Brain pericyte (primary cell): ENCODE measurements at places on chromosomes 7 and 10.

DNA sequence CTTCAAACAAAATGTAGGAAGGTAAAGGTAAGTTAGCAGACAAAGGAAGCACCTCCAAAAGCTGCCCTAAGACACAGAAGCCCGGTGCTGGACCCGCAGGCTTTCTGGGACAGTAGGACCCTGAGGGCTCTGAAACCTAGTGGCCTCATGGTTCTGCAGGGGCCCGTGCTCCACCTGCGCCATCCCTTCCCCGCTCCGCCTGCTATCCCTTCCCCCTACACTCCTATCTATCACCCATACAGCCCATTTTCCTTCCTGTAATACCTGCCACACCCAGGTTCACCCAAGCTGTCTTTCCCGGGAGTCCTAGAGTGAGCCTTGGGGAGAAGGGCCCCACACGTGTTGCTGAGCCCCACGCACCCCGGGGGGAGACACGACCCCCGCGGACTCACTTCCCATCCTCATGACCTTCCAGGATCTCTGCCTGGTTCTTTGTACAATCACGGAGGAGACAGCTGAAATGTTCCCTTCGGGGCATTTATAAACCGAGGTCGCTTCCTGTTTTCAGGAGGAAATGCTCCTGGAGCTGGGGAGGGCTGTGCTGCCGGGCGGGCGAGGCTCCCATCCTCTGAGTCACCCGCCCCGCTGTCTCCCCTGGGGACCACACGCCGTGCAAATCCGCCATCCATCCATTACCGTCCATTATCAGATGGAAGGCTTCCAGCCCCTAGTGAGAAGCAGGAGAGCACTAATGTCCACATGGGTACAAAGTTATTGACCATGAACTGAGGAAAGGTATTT lies 251.7 kb upstream of the PITRM1 start:
- DNase-seq: no peak

DNA sequence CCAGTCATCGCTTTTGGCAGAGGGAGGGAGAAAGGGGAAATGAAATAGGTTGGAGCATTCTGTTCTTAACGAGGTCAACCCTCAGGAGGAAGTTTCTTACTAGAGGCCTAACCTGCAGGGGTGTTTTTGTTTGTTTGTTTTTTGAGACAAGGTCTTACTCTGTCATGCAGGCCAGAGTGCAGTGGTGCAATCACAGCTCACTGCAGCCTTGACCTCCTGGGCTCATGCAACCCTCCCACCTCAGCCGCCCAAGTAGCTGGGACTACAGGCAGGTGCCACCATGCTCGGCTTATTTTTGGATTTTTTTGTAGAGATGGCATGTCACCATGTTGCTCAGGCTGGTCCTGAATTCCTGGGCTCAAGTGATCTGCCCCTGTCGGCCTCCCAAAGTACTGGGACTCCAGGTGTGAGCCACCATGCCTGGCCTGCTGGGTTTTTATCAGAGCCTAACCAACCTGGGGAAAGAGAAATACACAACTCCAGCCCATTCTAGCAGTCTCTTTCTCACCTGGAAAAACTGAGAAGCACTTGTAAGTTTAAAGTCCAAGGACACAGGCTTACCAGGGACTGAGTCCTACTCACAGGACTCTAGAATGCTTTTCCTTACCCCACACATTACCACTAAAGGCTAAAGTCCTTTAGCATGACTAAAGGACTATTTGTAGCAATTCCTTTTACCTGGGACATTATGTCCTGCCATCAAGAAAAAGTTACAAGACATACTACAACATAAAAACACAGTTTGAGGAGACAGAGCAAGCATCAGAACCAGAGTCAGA lies 101.0 kb upstream of the EGFR start:
- no peak for DNase-seq

GRCh38 chr7:100163006-100163531 lies 4.5 kb upstream of the TRAPPC14 start:
- DNase-seq: no peak

- no peak for DNase-seq
These were observed 916 bp downstream of the LAMB1 start for GRCh38 chr7:108001764-108002725.

DNA sequence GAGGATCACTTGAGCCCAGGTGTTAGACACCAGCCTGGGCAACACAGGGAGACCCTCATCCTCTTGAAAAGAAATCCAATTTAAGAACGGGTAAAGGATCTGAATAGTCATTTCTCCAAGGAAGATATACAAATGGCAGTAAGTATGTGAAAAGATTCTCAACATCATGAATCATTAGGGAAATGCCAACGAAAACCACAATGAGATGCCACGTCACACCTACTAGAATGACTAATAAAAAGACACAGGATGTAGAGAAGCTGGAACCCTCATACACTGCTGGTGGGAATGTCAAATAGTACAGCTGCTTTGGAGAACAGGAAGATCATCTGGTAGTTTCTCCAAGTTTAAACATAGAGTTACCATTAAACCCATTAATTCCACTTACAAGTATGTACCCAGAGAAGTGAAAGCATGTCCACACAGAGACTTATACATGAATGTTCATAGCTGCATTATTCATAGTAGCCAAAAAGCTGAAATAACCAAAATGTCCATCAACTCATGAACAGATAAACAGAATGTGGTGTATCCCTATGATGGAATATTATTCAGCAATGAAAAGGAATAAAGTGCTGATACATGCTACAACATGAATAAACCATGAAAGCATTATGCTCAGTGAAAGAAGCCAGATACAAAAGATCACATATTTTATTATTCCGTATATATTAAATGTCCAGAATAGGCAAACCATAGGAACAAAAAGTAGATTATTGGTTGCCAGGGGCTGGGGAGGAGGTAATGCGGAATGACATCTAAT lies 13.1 kb upstream of the ZMIZ2 start:
- DNase-seq: peak; percentile 56

DNA sequence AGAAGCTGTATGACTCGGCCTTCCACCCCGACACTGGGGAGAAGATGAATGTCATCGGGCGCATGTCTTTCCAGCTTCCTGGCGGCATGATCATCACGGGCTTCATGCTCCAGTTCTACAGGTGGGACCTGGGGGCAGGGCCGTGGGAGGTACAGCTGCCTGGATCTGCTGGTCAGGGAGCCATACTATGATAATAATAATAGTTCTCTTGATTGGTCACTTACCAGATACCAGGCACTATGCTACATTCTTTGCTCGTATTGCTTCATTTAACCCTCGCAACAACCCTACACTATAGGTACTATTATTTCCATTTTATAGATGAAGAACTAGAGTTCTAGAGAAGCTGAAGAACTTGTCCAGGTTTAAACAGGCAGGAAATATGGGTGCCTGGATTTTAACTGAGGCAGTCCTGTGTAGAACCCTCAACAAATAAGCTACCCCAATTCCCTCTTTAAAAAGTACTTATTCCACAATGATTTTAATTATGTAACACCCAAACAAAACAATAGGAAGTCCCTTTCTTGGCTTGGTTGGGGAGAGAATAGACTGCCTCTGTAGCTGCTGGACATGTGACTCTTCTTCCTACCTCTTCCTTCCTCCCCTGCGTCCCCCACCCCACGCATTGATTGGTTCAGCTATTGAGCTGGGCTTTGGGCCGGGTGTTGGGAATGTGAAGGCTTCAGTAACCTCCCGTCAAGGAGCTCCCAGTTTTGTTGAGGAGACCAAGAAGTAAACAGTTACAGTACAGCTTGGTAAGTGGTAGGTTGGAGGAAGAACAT lies 12.8 kb downstream of the SFXN2 start:
- no peak for DNase-seq

DNA sequence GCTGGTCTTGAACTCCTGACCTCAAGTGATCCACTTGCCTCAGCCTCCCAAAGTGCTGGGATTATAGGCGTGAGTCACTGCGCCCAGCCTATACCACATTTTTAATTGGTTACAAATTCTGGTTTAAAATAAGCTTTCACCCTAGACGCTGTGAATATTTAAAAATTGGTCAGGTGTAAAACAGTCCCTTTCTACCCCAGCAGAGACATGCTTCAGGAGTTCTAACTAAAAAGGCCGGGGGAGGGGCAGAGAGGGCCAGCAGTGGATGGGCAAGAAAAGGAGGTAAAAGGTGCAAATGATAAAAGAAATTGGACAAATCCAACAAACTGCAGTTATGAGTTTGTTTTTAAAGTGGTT lies 70.0 kb downstream of the WAPL start:
- no peak for DNase-seq

- DNase-seq: no peak
These were observed 51.6 kb upstream of the MACC1 start for GRCh38 chr7:20268824-20269223.

GRCh38 chr10:96470116-96470743 lies 43.5 kb downstream of the TLL2 start:
- DNase-seq: no peak

GRCh38 chr7:73974948-73975926 lies 52.7 kb upstream of the ELN start:
- no peak for DNase-seq

GRCh38 chr10:127694580-127695193 lies 42.3 kb upstream of the FOXI2 start:
- DNase-seq: no peak

DNA sequence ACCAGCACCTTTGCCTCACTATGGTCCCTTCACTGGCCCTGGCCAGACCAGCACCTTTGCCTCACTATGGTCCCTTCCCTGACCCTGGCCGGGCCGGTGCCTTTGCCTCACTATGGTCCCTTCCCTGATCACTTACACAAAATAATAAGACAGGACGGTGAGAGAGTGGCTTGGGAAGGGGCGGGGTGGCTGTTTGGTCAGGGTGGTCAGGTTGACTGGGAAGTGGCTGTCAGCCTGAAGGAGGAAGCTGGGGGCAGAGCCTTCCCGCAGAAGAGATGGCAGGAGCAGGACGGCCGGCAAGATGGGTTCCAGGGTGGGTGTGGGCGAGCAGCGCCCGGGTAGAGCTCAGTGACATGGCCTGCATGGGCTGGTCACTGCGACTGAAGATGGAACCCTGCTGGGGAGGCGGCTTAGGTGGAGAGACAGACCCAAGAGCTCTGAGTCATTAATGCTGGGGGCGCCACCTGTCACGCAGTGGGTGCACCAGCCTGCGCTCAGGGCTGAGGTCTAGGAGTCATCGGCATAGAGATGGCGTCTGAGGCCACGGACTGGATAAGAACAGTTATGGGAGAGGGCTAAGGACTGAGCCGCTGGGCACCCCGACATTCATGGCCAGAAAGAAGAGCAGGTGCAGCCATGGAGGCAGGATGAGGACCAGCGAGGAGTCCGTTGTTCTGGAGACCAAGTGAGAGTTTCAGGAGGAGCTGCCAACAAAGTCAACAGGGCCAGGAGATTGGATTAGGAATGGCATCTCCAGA lies 91.8 kb downstream of the CHST15 start:
- DNase-seq: no peak

DNA sequence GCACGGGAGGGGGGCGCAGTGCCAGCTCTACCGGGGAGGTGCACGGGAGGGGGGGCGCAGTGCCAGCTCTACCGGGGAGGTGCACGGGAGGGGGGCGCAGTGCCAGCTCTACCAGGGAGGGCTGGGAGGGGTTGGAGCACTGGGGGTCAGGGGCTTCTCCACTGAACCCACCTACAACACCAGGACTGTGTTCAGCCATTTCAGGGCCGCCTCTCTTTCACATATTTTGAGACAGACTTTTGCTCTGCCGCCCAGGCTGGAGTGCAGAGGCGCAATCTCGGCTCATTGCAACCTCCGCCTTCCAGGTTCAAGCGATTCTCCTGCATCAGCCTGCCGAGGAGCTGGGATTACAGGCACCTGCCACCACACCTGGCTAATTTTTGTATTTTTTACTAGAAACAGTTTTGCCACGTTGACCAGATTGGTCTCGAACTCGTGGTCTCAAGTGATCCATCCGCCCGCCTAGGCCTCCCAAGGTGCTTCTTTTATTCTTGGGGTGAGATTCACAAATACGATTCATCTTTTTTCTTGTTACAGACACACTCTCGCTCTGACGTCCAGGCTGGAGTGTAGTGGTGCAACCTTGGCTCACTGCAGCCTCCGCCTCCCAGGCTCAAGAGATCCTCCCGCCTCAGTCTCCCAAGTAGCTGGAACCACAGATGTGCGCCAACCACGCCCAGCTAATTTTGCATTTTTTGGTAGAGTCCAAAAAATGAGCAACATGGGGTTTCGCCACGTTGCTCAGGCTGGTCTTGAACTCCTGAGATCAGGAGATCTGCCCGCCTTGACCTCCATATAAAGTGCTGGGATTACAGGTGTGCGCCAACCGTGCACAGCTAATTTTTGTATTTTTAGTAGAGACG lies 37.0 kb downstream of the ADAP1 start:
- DNase-seq: no peak

- no peak for DNase-seq
These were observed 162.1 kb downstream of the JAZF1 start for GRCh38 chr7:28018446-28018845.

DNA sequence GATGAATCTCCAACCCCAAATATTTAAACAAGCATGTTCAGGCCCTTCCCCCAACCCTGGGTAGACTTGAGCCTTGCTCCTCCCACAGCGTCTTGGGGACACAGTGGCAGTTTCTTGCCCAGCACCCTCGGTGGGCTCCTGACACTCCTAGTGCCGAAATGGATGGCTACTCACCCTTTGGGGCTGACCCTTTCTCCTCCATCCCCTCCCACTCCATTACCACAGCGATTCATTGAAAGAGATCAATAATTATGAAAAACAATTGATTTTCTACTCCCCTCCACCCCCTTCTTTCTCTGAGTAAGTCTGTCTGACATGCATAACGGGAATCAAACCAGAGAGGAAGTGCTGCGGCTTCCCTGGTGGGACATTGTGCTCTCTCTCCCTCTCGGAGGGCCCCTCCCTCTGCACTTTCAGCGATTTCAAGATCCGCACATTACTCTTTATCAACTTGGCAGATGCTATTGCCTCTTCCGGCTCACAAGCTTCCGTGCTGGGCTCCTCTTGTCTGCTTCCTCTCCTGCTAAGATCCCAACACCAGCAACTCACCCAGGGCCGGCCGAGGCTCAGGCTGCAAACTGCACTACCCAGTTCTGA lies 79.0 kb upstream of the PLXNA4 start:
- DNase-seq: no peak

DNA sequence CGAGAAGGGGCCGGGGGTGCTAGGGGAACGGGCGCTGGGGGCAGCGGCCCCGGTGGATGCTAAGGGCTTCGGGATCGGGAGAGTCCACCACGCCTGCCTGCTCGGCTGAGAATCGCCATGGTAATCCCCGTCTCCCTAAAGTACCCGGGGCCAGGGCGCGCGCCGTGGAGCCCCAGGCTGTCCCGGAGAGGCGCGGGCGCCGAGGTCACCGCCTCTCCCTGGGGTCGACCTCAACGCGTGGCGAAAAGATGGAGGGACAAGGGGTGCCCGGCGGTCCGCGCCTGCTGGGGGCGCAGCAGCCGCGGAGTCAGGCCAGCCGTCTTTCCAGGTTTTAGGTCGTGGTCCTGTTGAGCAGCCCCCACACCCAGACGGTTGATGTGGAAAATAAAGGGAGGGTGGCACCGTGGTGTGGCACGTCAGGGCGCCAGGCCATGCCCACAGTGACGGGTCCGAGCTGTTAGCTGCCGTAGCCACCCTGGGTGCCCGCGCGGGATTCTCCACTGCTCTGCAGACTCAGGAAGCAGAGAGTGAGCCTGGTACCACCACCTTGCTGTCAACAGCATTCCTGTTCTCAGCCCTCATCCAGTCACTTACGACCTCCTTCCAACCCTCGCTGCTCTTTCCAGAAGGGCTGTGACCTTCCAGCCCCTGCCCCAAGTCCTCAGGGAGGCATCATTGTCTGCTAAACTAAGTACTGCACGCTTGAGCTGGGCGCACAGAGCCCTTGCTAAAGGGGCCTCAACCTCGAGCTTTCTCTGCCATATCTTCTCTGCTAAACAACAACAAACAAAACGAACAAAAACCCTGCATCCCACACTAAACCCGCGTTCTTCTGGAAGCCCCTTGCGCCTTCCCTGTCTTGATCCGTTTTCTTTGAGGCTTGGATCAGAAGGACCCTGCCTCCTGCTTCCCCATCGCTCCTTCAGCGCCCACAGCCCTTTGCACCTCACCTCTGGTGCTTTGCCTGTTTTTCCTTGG lies 666 bp downstream of the SMKR1 start:
- DNase-seq: no peak

- no peak for DNase-seq
These were observed 19.2 kb upstream of the TTYH3 start for GRCh38 chr7:2612445-2613097.
